ENCODE measurements at places on chromosomes 16 and 17.

- no peak for DNase-seq
Observed at GRCh38 chr16:2598133-2598641, 60.4 kb downstream of the PDPK1 start.

GRCh38 chr17:65108152-65108551 is 29.0 kb upstream of the RGS9 start:
- DNase-seq: no peak

DNA sequence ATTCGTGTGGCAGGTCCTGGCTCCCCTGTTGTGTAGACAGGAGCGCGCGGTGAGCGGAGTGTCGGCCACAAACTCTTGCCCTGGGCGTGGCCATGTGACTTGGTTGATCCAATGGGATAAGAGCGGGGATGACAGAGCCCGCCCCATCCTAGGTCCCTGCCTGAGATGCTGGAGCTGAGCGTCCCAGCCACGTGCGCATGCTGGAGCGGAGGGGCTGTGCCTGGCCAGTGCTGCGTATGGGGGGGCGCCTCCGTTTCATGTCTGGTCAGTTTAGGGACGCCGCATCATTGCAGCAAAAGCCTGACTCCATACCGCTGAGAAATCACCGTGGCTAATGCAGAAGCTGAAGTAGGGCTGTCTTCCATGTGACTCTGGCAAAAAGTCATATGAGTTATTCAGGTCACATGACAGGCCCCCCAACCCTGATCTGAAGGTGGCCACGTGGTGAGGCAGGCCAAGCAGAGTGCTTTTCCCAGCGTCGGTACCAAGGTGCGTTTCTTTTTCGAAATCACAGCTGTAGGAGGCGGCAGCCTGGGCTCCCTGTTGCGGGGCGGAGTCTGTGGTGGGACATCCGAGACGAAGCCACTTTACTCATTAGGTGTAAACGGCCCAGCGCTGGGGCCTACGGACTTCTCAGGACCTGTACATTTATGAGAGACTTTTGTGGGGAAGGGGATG is 22.5 kb downstream of the HSBP1 start:
- no peak for DNase-seq

DNA sequence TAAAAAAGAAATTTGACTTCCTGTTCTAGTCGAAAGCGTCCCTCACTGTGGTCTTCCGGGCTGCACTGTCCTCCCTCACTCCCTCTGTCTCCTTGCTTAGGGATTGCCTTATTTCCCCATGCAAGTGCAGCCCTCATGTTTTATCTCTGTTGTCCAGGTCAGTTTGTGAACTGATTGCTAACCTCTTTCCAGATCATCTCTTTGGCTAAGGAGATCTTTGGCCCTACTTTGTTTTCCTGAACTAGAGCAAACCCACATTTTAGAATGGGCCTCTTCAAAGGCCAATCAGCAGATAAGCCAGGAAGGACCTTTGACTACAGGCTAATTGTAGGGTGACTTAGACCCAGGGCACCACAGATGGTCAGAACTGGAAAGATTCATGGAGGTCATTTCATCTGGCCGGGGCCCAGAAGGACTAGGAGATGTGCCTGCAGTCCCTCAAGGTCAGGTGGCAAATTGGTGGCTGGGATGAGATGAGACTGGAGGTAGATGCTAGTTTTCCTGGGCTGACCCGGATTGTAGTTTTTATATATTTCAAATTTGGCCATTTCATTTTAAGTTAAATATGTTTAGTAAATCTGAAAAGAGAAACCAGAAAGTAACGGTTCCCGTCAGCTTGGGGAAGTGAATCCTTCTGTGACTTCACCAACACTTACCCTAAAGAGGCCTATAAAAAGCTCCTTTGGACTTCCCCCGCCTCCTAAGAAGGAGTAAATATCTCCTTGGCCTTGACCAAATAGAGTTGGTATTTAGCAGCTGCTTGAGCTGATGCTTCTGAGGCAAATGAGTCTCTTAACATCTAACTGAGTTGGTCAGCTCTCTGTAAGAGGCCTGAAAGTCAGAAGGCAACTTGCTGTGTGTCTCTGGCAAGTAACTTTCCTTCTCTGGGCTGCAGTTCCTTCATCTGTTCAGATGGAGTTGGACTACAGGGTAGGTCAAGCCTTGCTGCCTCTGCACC is 6.2 kb upstream of the SLC25A19 start:
- no peak for DNase-seq

GRCh38 chr16:11705311-11706025 is 37.2 kb downstream of the TXNDC11 start:
- no peak for DNase-seq

GRCh38 chr17:9769036-9769695 is 22.2 kb downstream of the DHRS7C start:
- DNase-seq: no peak

- DNase-seq: no peak
Observed at GRCh38 chr17:6450926-6451832, 6.9 kb downstream of the PIMREG start.

DNA sequence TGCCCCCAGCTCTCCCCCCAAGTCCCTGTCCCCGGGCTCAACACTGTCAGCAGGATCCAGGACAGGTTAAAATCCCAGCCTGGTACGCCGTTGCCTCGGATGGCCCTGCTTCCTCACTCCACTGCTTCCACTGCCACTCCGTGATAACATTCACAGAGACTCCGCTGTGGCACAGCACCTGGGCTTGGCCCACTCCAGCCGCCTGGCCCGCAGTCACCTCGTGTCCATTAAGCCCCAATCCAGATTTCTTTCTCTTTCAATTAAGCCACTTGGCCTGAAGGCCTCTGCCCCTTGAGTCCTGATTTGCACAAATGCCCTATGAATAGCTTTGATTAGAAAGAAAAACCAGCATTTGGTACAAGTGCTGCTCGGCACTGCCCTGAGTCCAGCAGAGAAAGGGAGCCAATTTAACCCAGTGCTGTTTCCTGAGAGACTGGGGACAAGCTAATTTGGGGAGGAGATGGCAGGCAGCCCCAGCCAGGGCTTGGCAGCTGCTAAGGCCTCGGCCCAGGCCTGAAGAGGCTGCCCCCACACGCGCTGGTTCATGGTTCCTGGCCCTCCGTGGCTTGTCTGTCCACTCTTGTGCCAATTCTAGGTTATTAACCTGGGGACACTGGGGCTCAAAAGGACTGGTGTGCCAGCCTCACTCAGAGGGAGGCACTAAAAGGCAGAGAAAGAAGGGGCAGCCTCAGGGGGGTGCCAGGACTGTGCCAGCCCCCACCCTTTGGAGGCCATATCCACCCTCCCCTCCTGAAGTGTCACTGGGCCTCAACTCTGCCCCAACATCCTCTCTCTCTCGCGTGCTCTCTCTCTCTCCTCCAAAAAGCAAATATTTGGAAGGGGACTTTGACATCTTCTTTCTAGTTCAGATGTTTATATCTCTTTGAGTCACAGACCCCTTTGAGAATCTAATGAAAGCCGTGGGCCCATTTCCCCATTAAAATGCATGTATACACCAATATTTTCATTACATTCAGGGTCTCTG is 29.8 kb upstream of the SPPL2C start:
- DNase-seq: no peak

GRCh38 chr16:68399456-68399855 is 48.9 kb downstream of the SMPD3 start:
- no peak for DNase-seq

GRCh38 chr16:535446-536405 is 8.2 kb downstream of the CAPN15 start:
- DNase-seq: no peak

- no peak for DNase-seq
Observed at GRCh38 chr17:78266771-78267170, 35.3 kb downstream of the TMEM235 start.

DNA sequence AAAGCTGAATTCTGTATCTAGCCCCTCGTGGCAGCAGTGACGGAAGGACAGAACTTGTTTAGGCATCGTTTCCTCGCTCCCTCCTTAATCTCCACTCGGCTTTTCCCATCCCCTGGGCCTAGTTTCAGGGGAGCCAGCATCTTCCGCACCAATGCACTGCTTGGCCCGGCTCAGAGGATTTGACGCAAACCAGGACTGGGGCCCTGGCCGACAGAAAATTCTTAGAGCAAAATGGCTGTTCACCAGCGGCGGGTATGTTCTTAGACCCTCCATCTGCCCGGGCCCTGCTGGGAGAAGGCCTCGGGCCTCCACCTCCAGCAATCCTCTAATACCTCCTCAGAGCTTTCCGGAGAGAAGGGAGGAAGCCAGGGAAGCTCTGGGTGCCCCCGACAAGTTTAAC is 54.6 kb downstream of the TBC1D16 start:
- no peak for DNase-seq

DNA sequence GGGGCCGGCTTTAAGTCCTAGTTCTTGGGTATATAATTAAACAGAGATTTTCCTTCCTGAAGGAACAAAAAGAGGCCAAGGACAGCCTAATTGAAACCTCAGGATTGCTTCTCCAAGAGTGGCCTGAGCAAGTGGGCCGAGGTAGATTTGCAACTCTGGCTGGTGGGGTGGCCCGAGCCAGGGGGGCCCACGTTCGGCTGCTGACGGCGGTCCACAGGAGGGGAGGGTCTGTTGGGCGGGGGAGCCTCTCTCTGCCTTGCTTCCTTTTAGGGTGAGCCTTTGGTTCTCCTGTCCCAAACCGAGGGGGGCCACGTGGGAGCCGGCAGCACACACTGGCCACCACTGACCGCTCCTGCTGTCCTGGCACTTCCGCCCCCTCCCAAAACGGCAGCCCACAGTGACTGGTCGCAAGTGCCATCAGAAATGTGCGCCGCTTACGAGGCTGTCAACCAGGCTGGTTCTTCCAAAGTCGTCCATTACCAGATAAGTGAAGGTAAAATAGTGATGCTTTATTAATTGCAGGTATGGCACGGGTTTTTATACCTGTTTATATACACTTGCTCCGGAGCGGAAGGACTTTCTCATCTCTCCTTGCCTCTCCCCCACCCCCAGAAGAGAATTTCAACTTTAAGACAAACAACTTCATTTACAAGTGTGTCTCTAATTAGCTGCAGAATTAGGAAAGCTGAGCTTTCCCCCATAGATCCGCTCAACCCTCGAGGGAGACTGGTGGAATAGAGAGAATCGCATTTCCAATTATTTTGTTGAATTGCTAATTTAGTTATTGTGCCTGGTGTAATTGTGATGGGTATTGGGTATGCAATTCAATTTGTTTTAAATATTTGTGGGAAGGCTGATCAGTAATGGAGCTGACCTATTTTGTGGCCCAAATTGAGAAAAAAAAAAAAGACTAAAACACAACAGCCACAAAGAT is 117.8 kb downstream of the AATF start:
- DNase-seq: no peak

DNA sequence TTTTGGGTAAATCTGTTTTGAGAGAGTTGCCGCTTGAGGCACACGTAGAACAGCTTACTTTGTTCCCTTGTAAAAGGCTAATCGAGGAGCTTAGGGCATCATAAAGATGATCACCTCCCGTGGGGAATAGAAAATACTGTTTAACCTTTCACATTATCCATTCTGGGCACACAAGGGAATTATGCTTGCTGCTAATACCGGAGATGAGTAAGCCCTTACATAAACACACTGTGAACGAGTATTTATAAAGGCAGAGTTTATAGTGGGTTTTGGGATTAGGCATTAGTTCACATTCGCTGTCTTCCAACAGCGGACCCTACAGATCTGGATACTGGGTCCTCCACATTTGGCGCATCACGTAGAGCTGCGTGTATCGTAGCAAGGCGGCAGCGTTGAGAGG is 51.2 kb upstream of the CNTNAP4 start:
- DNase-seq: no peak

- no peak for DNase-seq
Observed at GRCh38 chr16:81553814-81554675, 109.4 kb downstream of the CMIP start.

DNA sequence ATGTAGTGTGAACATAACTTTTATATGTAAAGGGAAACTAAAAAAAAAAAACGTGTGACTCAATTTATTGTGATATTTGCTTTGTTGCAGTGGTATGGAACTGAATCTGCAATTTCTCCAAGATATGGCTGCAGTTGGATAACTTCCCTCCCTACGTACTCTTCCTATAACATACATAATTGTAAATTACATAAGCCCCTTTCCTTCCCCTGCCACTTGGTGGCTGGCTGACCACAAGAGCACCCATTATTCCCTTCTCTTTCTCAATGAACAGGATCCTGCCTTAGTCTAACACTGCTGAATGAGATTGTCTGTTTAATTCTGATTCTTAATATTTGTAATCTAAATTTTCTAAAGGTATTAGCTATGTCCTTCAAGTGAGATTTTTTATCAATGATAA is 27.8 kb downstream of the CCL4 start:
- DNase-seq: no peak

DNA sequence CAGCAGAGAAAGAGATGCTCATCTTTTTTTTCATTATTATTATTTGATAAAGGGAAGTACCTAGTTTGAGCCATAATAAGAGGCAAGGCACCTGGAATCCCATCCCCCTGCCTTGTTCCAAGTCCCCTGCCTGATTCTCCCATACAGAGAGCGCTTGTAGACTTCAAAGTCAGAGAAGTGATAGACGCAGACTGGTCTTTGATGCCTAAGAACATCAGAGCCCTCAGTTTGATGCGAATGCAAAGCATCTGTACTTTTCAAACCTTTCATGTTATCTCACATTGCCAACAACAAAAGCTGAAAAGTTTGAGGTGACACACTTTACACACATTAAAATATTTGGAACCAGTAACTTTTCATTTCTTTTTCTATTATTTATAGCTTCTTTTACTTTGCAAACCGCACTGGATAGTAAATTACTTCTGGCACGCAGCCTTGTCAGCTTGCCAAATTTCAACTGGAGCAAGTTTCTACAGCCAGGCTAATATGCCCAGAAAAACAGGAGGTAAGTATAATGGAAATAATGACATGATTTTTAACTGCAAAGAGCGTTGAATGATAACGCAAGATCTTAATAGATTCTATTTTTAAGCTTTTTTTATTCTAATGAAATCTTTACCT is 5.9 kb upstream of the UTP6 start:
- DNase-seq: no peak

DNA sequence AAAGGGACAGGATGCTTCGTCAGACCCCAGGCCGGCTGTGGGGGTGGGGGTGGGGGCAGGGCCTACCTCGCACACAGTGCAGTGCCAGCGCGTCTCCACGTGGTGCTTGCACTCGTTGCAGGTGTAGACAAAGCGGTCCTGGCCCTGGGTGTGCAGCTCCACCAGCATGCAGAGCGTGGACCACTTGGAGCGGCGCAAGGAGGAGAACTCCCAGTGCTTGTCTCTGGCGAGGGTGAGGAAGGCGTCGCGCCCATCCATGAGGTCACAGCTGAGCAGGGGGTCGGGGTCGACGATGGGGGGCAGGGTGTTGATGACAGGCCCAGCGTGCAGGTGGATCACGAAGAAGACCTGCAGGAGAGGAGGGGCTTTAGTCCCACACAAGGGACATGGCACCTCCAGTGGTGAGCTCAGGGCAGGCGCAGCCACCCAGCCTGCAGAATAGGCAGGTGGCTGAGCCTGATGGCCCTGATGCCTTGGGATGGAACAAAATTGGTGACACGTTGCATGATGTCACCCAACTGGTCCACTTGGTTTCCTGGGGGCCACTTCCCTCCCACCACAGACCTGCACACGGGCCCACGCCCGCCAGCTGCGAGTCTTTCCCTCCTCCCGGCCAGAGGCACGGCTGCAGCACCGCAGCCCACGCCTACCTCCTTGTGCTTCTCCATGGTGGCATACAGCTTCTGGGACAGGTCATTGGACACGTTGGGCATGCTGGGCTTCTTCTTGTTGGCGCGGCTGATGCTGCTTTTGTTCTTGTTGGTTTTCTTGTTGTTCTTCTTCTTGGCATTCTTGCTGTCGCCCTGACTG is 14.0 kb upstream of the TRAP1 start:
- no peak for DNase-seq

Data from activated CD4-positive, alpha-beta T cell treated with anti-CD3 and anti-CD28 coated beads for 4 hours (primary cell).